ENCODE measurements at places on chromosomes 4 and X.

DNA sequence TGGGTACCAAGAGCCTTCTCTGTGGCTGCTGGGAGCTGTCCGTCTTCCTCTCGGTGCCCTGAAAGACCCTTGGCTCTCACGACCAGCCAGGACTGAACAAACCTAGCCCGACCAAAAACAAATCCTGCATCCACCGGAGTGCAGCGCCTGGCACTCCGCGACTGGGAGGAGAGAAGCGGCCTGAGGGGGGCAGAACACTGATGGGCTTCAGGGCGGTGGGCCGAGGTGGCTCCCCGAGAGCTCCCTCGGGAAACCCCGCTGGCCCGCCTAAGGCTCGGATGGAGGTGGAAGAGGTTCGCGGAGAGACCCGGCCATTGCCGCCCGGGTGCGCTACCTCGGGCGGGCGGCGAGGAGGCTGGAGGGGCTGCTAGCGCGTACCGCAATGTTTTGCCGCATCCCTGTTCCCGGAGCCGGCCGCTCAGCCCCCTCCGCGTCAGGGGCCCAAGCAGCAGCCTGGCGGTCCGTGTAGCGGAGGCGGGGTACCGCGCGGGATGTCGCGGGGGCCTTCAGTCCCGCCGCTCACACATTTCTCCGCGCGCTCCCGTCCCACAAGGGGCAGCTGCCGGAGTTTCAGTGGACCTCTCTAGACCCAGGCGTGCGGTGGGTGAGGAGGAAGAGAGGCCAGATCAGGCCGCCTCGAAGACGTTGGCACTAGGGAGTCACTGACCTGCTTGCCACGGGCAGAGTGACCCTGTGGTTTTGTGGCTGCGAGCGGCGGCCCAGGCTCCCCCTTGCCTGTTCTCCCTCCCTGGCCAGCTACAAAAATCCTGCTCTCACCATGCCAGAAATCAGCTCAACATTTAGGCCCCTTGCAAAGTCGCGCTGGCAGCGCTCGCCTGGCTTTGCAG is 2.2 kb downstream of the SLITRK4 start:
- peak; percentile 15 for DNase-seq

- no peak for DNase-seq
Observed at GRCh38 chr4:109969087-109969486, 56.4 kb downstream of the EGF start.

DNA sequence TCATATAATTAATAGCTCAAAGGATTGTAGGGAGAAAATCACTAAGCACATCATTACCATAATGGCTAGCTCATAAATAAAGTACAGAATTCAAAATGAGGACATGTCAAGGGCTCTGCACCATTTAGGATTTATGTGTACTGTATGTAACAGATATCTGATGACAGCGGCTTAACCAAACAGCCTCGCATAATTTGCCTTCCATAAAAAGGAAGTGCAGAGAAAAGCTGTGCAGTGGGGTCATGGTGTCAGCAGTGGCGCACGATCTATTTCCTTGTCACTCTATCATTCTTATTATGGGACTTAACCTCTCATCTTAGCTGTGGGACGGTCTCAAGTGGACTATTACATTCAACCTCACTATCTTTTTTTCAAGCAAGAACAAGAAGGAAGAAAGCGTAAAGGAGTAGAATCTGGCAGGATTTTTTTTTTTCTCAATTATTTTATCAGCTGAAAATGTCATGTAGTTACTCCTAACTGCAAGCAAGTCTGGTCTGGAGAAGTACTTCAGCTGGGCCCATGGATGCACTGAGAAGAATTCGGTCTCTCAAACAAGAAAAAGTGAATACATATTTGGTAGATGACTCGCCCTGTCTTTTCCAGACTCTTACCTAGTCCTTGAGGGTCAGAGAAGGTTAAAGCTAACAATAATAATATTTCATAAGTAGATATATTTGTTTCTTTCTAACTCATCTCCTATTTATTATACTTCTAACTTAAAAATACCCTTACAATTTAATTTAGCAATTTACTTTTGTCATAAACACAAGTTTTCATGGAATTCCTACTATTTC is 94.6 kb downstream of the COX18 start:
- no peak for DNase-seq

- DNase-seq = no peak
Observed at GRCh38 chr4:39715788-39716187, 17.9 kb downstream of the UBE2K start.

GRCh38 chr4:114694770-114695169 is 96.2 kb downstream of the UGT8 start:
- peak; percentile 61 for DNase-seq

DNA sequence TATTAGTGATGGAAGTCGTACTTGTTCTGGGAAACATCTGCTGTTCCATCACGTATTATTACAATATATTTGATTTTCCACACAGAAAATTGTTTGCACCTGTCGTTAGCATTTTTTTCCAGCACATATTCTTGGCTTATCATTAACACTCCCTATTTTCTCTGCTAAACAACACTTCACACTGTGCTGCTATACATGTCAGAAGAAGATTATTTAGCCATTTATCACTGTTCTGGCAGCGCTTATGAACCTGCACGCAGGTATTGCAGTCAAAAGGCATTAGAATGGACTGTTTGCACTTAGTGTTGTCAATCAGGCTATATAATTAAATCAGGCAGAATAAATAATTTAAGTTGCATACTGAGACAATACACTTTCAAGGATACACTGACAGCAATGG is 218.6 kb downstream of the CHM start:
- DNase-seq = no peak

DNA sequence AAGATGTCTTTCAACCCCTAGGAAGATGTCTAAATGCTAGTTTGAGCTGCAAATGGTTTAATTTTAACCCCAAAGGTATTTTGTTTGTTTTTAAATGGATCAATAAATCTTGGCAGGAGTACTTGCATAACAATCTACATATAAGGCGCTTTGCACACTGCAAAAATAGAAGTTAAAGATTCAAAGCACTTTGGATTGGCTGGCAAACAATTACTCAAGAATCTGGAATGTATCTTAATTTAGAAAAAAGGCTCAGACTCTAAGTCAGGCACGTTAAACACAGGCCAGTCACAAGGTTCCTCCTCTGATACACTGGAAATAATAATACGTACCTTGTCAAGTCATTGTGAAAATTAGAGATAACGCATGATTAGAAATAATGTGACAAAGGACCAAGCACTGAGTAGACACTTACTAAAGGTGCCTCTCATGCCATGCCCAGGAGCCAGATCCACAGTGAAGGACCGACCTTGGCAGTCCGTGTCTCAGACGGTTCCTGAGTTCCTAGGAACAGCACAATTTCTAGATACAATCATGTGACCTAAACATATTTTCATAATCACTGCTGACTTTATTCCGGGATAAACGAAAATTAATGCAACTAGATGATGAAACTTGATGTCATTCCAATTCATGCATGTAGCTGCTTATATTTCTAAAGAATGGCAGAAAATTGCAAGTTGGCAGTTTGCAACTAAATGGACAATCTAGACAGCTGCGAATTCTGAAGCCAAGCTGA is 49.6 kb downstream of the PROM1 start:
- no peak for DNase-seq

DNA sequence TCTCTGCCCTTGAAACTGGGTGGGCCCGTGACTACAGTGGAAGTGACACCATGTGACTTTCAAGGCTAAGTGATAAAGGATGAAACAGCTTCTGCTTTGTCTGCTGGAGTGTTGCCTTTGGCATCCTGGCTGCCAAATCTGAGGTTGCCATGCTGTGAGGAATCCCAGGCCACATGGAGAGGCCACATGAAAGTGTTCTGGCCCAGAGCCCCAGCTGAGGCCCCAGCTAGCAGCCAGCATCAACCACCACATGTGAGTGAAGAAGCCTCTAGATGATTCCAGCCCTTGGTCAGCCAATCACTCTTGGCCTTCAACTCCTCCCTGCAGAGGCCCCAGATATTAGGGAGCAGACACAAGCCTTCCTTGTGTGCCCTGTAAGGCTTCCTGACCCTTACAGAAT is 94.4 kb upstream of the BCOR start:
- no peak for DNase-seq

DNA sequence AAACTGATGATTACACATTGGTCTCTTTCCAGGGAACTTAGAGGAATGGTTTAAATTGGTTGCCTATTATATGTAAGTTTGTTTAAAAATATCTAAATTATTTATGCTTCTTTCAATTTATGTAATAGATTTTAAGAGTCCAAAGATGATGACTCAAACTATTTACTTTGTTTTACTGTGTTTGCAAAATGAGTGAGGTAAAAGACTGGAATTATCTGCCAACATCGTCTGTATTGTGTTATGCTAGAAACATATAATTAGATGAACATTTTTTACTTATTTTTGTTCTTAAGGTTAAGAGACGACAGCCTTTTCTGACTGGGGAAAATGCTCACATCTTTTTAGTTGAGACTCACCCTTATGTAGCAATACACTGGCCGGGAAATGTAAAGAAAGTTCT is 51.1 kb upstream of the SYTL5 start:
- DNase-seq = no peak

DNA sequence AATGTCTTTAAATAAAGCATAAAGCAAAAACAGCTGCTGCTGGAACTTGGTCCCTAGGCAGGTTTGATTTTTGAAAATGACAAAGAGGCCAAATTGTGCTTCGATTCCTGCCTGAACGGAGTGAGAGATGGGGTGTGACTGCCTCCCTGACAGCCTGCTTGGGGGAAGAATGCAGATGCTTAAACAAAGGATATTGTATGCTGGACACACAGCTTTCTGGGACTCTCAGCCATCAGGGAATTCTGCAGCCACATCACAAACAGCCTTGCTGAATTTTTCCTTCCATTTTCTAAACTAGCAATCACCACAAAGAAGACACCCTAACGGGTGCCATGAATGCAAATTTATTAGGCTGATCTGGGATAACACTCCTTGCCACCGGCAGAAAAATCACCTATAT is 83.9 kb upstream of the CPEB2 start:
- DNase-seq = peak; percentile 13

DNA sequence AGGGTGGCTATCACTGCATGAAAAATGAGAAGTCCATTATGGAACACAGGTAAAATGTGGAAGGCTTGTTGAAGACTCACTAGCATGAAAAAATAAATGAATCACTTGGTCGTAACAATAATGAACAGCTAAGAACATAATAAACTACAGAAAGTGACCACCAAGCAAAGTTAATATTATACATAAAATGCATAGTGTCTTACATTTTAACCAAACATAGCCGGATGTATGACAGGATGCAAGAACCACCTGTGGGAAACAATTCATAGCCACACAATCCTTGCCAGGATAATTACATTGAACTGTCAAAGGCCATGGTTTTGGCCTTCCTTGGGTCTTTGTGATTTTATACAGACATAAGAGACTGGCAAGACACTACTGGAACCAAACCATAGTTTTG is 81.9 kb upstream of the ATXN3L start:
- DNase-seq = no peak

DNA sequence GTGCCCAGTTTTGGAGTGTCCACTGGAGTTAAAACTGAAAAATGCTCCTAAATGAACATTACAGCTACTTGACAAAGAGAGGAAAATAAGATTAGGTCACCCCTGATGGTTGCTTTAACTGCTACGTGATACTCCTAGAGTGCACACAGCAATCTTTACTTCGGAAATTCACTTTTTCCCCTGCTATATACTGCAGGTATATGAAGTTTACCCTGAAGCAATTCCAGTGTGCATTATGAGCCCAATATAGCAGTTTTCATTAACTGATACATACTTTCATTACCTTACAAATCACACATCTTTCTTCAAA is 773 bp upstream of the ZNF827 start:
- peak; percentile 52 for DNase-seq

- DNase-seq = no peak
Observed at GRCh38 chr4:13640149-13640940, 12.8 kb upstream of the BOD1L1 start.

DNA sequence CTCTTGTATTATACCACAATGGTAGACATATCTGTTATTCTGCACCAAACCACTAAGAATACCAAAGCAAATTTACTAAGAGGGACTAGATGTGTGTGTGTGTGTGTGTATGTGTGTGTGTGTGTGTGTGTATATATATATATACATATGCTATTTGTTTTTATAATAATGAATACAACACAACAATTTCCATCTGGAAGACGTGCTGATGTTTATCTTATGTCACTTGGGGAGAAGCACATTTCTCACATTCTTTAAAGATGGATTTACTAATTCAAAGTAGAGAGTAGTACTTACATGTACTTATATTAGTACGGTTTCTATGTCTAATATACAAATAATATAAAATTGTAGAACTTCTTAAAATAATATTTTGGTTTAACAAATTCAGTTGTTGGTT is 52.0 kb downstream of the EDNRA start:
- DNase-seq = no peak

DNA sequence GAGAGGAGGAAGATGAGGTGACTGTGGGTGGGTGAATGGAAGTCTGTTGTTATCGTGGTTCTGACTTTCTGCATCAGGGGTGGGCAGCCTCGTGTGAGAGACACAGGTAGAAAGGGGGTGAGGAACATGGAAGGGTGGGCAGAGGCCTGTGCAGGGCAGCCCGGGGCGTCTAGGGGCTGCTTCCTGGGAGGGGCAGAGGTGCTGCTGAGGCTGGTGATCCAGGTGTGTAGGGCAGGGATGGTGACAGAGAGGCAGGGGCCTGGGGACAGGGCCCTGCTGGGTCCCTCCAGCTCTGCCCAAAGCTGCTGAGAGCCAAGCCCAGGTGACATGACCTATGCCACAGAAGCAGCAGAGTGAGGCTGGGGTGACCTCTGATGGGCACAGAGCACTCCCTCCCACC is 89.7 kb upstream of the C4orf50 start:
- no peak for DNase-seq

GRCh38 chr4:153140294-153140693 is 63.9 kb upstream of the TRIM2 start:
- no peak for DNase-seq

DNA sequence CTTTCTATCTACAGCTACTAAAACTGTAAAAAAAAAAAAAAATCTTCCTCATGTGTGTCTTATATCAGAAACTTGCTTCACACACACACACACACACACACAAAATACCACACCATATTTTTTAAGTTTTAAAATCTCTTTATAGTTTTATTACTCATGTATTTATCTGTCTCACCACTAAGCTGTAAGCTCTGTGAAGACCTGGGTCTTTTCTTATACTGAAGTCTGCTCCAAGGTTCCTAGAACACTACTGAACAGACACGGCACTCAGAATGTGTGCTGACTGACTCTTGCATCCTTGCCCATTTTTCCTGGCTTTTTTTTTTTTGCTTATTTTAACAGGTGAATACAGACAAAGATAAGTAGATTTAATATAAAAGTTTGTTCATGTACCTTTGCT is 135.6 kb upstream of the CXXC4 start:
- DNase-seq = no peak

GRCh38 chrX:37603938-37604409 is 32.5 kb downstream of the LANCL3 start:
- peak; percentile 25 for DNase-seq

DNA sequence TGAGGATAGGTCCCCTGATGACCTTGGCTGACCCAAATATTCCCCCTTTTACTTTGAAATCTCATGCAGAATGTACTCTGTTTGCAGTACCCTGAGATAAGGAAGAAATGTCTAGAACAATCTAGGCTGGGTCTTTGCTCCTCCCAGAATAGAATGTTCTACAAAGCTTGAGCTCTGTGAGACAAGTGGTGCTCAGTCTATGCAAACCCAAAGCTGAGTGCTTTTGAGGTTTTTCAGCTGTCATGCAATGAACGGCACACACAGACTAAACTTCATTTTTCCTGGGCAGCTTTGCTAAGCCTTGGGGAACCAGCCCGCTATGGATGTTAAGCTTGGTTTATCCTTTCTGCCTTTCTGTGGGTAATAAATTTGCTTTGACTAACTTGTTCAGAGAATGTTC is 513.6 kb downstream of the FAT4 start:
- no peak for DNase-seq

GRCh38 chr4:174217273-174218126 is 66.0 kb downstream of the FBXO8 start:
- DNase-seq = peak; percentile 41

- DNase-seq = no peak
Observed at GRCh38 chrX:47210661-47211425, 7.6 kb upstream of the CDK16 start.

Data from muscle of leg (tissue), 16 donors.